ENCODE measurements at places on chromosomes 12 and 14.

DNA sequence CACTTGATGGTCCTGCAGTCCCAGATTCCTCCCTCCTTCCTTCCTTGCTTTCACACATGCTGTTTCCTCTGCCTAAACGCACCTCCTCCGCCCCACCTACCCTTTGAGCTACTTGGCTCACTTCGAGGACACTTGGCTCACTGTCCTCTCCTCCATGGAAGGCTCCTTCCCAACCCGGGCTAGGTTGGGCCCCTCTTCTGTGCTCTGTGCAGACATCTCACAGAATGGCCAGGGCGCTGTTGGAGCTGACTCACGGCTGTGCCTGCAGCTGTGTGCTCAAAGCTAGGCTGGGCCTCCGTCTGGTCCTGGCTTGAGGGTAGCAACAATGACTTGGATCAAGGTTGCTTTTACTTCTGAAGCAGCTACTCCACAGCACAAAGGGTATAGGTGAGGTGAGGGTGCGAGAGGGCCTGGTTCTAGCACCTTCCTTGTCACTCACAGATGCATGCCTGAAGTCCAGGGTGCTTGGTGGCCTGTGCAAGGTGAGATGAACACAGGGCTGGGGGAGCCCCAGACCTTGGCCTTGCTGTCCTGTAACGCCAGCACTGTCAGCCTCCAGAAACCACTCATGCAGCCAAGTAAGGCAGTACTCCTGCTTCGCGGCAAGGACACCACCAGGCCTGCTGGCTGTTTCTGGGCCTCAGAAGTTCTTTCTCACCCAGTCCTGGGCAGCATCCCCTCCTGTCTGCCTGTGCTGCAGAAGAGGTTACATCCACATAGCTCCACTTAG is 61.8 kb downstream of the GALNT16 start:
- DNase-seq, result no peak

DNA sequence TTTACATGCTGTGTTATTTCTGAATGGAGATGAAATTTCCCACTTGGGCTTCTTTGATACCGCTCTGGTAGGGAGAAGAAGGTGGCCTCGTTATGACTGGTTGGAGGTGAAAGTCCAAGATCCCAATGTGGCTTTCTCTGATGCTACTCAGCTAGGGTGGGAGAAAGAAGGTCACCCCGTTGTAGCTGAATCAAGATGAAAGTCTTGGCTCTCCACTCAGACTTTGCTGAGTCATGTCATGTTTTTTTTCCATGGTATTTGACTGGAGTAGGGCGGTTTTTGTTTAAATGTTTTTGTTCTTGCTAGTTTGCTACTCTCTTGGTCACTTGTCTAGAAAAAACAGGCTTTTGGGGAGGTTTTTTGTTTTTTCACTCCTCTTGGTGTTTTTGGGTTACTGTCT is 2.4 kb upstream of the PDE6H start:
- DNase-seq, result peak; percentile 64

GRCh38 chr12:53205747-53206419 is 1.2 kb downstream of the ITGB7 start:
- DNase-seq, result peak; percentile 94

- peak; percentile 80 for DNase-seq
Measured at GRCh38 chr14:22852940-22853767, 16.8 kb downstream of the MMP14 start.

Data from iris pigment epithelial cell (primary cell).